Cortex of kidney (tissue), 1 donor: ENCODE measurements at places on chromosomes 7 and 10.

DNA sequence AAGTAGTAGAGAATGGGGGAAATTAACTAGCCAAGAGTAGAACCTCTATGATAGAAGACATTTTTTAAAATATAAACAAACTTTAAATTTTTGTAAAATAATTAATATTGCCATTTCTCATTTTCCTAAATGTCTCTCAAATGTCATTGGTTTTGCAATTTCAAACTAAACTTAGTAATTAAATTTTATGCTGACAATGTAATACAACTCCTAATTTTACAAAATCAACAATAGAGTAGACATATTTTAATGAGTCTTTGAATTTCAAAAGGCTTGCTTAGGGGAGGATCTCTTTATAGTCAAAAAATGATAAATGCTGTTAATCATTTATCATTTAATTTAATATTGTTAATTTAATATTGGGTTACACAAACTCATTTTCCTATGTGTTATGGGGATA is 81.8 kb downstream of the ZWINT start:
- no peak for DNase-seq

GRCh38 chr10:30051220-30051619 is 8.2 kb downstream of the JCAD start:
- no peak for DNase-seq

DNA sequence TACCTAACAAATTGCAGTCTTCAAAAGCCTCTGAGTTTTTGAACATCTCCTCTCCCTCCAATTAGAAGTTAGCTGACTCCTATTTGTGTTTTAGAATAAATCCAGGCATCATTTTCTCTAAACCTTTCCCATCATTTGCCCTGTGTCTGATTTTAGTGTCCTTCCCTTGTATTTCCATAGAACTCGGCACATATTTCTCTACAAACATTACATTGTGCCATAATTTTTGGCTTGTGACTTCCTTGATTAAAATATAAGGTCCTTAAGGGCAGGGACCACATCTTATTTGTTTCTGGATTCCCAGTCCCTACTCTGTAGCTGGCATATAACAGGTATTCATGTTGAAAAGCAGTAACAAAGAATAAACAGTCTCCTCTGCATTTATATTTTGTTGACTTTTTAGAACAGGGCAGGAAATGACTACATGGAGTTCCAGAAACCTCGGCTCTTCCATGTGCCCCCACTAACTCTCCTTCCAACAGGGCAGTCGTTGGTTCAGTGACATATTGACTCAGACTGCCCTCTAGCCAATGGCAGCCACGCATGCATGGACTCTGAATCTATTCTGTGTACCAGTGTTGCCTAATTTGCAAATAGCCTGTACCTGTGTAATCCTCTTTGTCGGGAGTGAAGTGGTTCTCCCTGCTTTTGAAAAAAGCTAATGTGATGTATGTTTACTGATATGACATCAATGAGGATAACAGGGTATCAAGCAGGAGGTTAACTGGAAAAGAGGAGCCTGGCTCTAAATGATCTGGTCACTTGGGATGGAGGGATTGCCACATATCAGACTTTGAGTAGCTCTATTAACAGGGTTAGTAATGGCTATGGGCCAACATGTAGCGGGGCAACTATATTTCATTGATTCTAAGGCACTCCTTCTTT is 19.8 kb upstream of the CPN1 start:
- DNase-seq: no peak

GRCh38 chr10:7756360-7756992 is 31.3 kb downstream of the KIN start:
- no peak for DNase-seq

DNA sequence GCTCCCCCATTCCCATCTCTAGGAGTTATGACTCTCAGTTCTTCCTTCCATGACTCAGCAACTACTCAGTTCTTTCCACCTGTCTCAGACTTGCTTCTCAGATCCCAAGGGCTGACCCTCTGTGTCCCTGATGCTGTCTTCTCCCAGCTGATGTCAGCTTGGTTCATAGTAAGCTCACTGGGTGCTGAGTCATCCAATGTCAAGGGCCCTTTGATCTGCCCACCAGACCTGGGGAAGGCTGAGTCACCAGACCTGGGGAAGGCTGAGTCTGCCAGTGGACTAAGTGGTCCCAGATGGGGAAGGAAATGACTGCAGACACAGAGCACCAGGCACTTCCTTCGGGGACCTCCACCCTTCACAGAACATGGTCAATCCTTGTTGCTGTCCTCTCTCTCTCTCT is 76.1 kb upstream of the ZEB1 start:
- DNase-seq: no peak

DNA sequence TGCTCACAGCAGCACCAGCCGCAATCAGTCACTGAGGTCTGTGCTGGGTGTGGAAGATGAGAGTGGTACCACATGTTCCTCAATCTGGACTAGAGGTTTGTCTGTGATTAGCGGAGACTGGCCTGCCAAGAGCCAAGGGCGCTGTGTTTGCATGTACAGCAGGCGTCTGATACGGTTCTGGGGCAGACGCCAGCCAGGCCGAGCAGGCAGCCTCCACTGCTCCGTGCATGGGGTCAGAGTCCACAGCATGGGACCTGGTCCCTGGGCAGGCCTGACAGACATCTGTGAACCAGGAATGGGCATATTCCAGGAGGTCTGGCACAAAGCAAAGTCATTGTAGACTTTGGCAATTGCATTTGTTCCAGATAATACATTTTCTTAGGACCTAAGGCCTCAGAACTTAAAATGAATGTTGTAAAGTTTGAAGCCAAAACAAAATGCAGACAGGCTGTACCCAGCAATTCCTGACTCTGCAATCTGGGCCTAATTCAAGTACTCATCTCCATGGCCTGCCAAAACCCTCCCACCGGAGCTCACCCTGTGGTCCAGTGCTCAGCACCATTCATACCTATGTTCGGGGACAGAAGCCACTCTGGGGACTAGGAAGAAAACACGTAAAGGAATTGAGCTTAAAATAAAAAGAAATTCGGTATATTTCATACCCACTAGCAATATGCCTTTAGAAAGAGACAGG is 50.0 kb upstream of the FAM20C start:
- no peak for DNase-seq

- no peak for DNase-seq
These were observed 44.6 kb downstream of the COL28A1 start for GRCh38 chr7:7491044-7491443.

DNA sequence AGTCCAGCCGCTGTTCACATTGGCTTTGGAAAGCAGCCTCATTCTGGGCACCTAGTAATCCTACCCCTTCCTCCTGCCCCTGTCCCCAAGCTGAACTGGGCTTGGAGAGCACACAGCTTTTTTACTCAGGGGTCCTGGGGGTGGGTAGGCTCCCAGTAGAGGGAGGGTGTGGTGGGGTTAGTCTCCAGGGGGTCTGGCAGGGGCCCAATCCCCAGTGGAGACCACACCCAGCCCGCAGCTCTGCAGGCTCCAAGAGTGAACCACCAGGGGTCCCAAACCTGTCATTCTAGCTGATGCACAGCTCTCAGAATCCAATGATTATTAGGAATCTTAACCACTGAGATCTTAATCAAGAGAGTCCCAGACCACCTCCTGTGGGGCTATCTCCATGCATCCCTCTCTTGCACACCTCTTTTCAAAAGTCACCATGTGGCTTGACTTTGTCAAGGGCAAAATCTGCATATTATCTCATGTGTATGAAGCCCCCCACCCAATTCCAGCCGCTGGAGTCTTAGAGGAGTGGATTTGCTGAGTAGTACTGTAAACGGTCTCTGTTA is 2.7 kb downstream of the HOXA11 start:
- DNase-seq: no peak

GRCh38 chr10:6885284-6885683 is 305.2 kb upstream of the PRKCQ start:
- no peak for DNase-seq

DNA sequence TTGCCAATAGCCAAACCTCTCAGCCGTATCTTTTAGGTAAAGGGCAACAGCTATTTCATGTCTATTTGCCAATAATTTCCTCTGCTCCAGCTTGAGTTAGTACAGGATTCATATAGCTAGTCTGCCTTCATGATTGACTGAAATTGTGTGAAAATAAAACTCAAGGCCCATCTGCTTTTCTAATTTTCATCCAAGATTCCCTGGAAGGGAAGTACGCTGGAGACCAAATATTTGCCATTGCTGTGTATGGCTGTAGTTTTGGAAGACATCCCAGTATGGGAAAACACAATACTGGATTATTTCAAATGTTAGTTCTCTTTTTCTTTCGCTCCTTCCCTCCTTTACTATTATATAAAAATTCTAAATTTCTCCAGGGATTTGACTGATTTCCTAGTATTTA is 652.4 kb downstream of the CNTNAP2 start:
- DNase-seq: no peak

- no peak for DNase-seq
These were observed 120.1 kb downstream of the PTPRN2 start for GRCh38 chr7:158467562-158467961.

DNA sequence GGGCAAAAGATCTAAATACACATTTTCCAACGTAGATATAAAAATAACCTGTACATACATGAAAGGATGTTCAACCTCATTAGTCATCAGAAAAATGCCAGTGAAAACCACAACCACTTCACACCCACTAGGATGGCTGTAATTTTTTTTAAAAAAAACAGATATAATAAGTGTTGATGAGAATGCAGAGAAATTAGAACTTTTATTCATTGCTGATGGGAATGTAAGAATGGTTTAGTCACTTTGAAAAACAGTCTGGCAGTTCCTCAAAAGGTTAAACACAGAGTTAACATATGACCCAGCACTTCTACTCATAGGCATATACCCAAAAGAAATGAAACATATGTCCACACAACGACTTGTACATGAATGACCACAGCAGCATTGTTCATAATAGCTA is 32.3 kb upstream of the PRKCQ start:
- no peak for DNase-seq

DNA sequence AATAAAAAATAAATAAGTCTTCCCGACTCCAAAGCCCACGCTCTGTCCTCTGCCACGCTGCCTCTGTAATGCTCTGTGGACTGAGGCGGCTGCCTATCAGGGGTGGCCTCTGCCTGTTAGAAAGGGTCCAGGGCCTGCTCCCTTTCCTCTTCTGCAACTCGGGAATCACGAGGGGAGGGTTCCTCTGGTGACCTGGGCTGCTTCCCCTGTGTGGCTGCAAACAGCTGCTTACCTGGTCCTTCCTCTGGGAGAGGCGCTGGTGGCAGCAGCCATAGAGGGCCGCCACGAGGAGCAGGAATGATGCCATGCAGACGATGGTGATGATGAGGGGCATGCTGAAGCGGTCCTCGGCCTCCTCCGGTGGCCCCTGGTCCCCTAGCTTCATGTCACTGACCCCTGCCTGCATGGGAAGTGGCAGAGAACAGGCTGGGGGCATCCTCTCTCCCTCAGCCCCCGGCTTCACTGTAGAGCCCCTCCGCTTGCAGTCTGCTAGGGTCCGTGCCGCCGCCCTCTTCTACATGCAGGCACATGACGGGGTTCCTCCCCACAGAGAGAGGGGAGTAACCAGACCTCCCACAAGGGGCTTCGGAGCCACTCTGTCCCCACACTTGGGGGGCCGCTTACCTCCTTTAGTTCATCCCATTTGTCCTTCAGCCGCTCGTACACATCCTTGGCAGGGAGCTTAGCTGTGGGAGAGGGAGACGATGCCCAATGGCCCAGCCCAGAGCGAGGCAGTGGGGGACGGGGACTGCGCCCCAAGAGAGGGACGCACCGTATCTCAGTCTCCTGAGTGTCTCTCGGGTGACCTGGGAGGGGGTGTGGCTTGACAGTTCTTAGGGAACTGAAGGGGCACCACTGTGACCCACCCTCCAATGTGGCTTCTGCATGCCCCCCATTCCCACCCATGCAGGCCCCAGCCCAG is 50.5 kb downstream of the PODXL start:
- no peak for DNase-seq

DNA sequence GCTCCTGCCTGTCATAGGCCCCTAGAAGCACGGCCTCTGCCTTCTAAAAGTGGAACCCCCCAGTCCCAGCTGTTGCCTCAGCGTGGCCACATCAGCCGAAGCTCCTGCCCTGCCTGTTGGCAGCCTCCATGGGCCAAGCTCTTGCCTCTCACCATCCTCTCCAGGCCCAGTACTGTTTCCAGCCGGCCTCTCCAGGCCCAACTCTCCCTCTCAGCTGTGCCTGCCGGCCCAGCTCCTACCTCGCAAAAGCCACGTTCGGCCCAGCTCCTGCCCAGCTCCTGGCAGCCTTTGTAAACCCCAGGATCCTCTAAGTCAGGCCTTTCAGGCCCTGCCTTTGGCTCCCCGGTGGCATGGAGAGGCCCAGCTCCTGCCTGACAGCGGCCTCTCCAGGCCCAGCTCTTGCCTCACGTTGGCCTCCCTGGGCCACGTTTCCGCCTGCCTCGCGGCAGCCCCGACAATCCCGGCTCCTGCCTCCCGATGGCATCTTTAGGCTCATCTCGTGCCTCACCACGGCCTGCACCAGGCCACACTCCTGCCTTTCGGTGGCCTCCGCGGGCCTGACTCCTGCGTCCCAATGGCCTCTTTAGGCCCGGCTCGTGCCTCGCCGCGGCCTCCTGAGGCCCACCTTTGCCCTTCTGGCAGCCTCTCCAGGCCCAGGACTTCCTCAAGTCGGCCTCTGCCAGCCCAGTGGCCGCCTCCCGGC is 17.5 kb upstream of the TMEM248 start:
- DNase-seq: no peak

GRCh38 chr7:27242555-27243339 is at the start of gene EVX1:
Gene EVX1, plus strand, starts transcription at chr7:27242802. Its CDS starts 229 bp downstream, at chr7:27243031.
- DNase-seq: no peak

GRCh38 chr10:131897297-131897899 is 3.4 kb upstream of the PPP2R2D start:
- DNase-seq: no peak

GRCh38 chr7:23852135-23852534 is 142.1 kb downstream of the STK31 start:
- DNase-seq: no peak

DNA sequence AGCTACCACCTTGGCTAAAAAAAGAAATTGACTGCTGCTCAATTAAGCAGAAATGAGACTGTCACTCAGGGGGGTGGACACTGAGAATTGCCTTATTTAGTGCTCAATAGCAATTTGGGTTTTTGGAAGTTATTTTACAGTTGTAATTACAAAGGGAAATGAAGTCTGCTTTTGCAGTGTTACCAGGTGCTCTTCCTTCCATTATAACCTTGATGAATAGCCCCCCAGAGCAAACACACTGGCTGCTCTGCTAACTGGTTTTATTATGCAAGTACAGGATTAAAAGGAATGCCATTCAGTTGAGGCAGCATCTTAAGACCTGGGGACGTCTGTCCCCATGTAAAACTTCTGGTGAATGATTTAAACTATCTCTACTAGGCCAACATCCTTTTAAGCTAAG is 191.0 kb downstream of the EVX1 start:
- no peak for DNase-seq

GRCh38 chr7:101913247-101913721 is 95.9 kb downstream of the CUX1 start:
- DNase-seq: no peak
